ENCODE measurements at places on chromosomes 16 and 17. TPM values are rescaled to one million over a fixed set of nuclear protein-coding genes. Genes with fewer than 3 reads are reported as not detected.

Gene IRX5
- total RNA-seq = 2.3 TPM

Gene TRPV3
- 0.65 TPM for total RNA-seq

Gene KRTAP4-1
- total RNA-seq = not detected

Gene MMP2
- 350 TPM for total RNA-seq

Gene RGS11
- 5.2 TPM for total RNA-seq

Gene MYCBPAP
- 0.98 TPM for total RNA-seq

Gene SPATA32
- not detected for total RNA-seq

Gene FAM171A2
- 17.0 TPM for total RNA-seq

Gene CIITA
- total RNA-seq = not detected

Gene DBNDD1
- 21.8 TPM for total RNA-seq

Gene POLR3E
- 35.9 TPM for total RNA-seq

Gene EZH1
- 15.0 TPM for total RNA-seq

Gene PPL
- 2.0 TPM for total RNA-seq

Gene CCL4L2
- not detected for total RNA-seq

Gene PDF
- total RNA-seq = 23.3 TPM

Gene SDR42E1
- 5.5 TPM for total RNA-seq

Gene ANKRD40CL
- not detected for total RNA-seq

Gene G6PC1
- not detected for total RNA-seq

Gene ELMO3
- total RNA-seq = 2.3 TPM

Gene KRTAP4-3
- not detected for total RNA-seq

Gene SOX9
- total RNA-seq = 14.3 TPM

Gene SLC38A8
- not detected for total RNA-seq

Gene PIRT
- total RNA-seq = not detected

Gene AGRP
- total RNA-seq = not detected

Gene ICAM2
- 6.8 TPM for total RNA-seq

Gene CDH11
- 116 TPM for total RNA-seq

Gene VAMP2
- 10.1 TPM for total RNA-seq

Gene CSH2
- total RNA-seq = not detected

Gene KRTAP4-6
- not detected for total RNA-seq

Gene NLRC5
- 3.6 TPM for total RNA-seq

Gene BAIAP3
- total RNA-seq = 1.5 TPM

Gene ZPBP2
- total RNA-seq = not detected

Gene FSCN2
- not detected for total RNA-seq
